ENCODE measurements at places on chromosomes 5 and 9.
A peak's percentile ranks its signal among the peaks of the same experiment; 100 is the strongest.

- no peak for DNase-seq
Measured at GRCh38 chr5:285991-286557, 14.6 kb downstream of the PDCD6 start.

- no peak for DNase-seq
Measured at GRCh38 chr9:79955300-79955699, 383.5 kb downstream of the TLE4 start.

- DNase-seq = no peak
Measured at GRCh38 chr9:86257391-86257790, 2.1 kb downstream of the C9orf153 start.

DNA sequence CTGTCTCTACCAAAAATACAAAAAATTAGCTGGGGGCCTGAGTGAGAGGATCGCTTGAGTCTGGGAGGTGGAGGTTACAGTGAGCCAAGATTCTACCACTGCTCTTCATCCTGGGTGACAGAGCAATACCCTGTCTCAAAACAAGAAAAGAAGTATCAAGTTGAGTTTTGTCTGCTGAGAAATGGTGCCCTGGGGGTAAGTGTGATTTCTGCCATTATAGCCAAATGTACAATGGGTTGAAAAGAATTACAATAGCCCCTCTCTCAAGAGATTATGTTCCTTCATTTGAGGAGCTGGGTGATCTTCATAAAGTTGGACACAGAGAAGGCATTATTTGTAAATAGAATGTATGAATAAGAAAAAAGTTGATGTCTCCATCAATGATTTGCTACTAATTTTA, 189.4 kb downstream of the GOLPH3 start:
- DNase-seq = peak; percentile 80

GRCh38 chr5:2110137-2110933, 227.6 kb upstream of the IRX4 start:
- DNase-seq = no peak

GRCh38 chr9:82332774-82333152, 344.2 kb downstream of the SPATA31D1 start:
- no peak for DNase-seq

DNA sequence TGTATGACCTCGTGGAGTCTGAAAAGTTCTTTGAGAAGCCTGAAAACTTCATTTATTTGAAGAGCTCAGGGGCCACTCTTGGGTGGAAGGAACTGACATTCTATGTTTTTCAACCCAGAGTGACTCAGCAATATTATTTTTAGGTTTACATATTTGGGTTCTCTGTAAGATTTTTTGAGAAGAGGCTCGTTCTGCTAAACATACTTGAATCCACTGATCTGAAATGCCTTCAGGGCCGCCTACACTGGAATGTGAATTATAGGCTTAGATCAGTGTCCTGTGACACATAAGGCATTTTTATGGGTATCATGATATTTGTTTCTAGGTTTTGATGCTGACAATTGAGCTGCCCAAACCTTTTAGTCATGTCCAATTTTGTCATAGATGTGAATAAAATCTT, 86.2 kb downstream of the PSAT1 start:
- DNase-seq = peak; percentile 18

DNA sequence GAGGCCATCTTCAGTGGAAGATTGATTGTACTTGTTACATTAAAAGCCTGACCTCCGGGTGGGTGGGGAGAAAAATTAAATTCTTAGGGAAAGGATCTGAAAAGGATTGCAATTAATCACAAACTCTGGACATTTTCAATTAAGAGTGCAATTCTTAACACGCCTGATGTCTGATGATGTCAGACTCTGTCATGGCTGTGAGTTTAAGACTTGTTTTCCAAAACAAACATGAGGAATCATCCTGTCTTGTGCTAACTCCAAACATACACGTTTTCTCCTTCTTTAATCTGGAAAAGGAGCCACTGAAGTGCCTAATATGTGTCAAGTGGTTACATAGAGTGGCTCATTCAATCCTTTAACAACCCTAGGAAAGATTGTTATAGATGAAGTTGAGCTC, 60.4 kb upstream of the SMIM23 start:
- DNase-seq = no peak

DNA sequence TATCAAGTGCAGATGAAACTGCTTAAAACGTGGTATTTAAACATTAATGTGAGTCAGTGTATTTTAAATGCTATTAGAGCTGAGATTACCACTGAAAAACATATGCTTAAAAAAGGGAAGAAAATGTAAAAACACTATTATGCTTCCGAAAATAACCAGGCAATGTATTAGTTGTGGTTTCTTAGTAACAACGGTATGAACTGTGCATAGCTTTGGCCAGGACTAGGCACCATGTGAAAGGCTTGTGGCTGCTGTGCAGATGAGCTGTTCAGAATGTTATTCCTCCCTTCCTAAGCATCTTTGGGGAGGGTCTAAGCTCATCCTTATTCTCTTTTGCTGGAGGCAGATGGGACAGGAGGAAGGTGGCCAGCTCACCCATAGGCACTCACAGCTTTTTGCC, 84.9 kb downstream of the NTRK2 start:
- DNase-seq = no peak

- no peak for DNase-seq
Measured at GRCh38 chr5:169494941-169495548, 88.5 kb upstream of the SPDL1 start.

DNA sequence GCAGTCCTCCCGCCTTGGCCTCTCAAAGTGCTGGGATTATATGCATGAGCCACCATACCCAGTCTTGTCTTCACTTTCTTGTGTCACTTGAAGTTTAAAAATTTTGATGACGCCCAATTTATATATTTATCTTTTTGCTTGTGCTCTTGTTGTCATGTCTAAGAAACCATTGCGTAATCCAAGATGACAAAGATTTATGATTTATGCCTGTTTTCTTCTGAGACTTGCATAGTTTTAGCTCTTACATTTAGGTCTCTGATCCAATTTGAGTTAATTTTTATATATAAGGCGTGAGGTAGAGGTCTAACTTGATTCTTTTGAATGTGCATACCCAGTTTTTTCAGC, 18.6 kb downstream of the ANKHD1 start:
- DNase-seq = no peak

DNA sequence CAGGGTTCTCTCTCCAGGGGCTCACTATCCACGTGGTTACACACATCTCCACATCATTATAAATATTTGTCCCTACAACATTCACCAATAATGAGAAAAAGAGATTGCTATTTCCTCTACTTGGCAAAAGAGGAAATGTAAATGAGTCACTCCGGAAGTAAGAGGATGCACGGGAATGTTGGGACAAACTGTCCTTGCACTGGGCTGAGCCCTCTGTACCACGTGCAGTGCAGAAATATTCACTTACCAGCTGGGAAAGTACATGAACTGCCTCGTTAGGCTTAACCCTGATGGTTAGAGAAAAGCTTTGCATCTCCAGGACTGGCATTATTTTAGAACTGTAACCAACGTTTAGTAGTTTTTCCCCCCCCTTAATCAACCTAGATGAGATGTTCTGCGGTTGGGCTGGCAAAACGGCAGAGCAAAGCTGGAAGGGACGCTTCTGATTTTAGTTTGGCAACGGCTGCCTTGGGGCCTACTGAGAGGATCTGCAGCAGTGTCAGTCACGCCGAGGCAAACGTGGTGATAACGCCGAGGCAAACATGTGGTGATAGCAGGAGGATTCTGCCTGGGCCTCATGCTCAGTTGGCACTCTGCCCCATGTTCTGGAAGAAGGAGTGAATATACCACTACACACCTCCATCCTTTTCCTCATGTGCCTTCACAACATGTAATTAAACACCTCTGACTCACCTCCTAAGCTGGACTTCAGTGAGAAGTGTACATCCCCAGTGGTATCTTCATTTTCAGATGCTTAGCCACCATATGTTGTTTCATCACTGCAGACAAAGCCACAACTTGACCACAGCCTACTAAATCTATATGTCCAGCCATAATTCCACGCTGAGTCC, 661.4 kb upstream of the KLF4 start:
- DNase-seq = no peak

DNA sequence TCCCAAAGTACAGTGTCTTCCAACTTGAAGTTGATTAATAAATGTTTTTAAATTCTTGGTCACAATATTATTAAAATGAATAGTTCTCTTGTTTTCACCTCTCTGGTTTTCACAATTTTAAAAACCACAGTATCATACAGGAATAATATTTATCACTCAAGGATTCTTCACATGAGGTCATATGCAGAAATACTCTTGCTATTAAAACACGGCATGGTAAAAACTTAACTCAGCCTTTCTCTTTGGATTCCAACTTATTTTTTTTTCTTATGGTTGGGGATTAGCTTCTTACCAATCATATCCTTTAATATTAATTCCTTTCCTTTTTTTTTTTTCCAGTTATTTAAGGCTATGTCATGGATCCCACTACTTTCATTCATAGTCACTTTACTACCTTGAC, 289.4 kb downstream of the ADAMTS6 start:
- DNase-seq = no peak

DNA sequence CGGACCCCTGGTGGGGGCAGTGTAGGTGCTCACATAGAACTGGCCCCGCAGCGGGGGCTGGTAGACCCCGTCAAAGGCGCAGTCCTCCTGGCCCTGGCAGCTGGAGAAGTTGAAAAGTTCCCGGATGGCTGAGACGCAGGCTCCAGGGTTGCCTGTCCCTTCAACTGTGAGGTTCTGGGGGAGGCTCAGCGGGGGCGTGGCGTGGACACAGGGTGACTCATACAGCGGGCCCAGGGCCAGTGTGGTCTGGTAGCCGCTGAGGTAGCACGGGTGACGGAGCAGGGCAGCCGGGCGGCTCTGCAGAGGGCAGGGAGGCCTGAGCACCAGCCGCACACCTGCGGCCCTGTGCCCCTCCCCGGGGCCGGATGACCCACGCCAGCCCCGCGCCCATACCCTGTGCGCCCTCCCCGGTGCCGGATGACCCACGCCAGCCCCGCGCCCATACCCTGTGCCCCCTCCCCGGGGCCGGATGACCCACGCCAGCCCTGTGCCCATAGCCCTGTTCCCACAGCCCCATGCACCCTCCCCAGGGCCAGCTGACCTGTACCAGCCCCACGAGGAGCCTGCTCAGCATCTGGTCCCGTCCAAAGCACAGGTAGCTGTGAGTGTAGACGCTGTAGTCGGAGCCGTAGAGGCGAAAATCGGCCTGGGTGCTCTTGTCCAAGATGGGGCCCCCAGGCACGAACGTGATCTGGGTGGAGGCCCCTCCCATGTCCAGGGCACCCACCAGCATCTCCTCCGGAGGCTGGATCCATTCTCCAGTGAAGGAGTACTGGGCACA, 5.0 kb downstream of the ENTPD8 start:
- no peak for DNase-seq

- peak; percentile 34 for DNase-seq
Measured at GRCh38 chr5:172453986-172454357, 353 bp downstream of the SH3PXD2B start.

- no peak for DNase-seq
Measured at GRCh38 chr9:125412166-125412565, 150.5 kb downstream of the GAPVD1 start.

GRCh38 chr9:22382331-22382730, 64.3 kb upstream of the DMRTA1 start:
- DNase-seq = no peak

DNA sequence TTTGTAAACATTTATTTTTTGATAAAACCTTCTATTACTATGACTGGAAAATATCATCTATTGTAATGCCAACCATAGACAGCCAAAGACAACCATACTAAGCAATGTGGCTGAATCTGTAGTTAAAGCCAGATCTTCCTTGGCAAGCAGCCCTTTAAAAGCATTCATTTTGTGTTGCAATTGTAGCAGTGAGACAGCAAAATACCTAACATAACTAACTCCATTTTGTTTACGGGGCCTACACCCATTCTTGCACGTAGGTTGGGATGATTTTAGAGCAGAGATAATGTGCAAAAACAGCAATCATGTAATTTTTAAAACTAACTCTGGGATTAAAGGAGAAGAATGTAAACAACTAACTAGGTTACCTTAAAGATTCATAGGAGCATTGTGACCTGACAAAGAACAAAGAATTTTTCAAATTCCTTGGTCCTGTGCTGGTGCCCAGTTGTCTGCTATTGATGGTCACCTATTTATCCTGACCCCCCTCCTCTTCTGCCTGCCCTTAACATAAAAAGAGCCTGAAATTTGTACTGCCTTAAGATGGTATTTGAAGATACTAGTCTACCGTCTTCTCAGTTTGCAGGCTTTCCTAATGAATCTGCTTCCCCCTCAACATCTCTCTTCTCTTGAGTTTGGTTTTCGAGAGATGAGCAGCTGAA, 10.6 kb downstream of the IFNA1 start:
- no peak for DNase-seq

- DNase-seq = no peak
Measured at GRCh38 chr5:170287532-170287931, 10.0 kb downstream of the LCP2 start.

DNA sequence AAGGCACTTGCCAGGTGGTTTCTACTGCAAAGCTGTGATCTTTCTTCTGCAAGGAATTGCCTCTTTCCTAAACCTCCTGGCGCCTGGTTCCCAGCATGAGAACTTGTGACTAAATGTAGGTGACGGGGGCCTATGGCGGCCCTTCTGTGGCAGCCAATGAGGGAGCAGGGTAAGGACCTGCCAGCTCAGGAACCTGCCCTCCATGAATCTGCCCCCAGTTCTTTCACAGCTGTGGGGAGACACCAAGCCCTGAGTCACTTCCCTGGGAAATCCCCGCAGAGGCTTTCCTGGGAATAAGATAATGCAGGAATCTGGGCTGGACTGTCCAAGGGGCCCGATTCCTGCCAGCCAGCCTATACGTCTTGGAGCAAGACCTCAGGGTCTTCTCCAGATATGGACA, 56.7 kb upstream of the CTNNA1 start:
- DNase-seq = no peak

DNA sequence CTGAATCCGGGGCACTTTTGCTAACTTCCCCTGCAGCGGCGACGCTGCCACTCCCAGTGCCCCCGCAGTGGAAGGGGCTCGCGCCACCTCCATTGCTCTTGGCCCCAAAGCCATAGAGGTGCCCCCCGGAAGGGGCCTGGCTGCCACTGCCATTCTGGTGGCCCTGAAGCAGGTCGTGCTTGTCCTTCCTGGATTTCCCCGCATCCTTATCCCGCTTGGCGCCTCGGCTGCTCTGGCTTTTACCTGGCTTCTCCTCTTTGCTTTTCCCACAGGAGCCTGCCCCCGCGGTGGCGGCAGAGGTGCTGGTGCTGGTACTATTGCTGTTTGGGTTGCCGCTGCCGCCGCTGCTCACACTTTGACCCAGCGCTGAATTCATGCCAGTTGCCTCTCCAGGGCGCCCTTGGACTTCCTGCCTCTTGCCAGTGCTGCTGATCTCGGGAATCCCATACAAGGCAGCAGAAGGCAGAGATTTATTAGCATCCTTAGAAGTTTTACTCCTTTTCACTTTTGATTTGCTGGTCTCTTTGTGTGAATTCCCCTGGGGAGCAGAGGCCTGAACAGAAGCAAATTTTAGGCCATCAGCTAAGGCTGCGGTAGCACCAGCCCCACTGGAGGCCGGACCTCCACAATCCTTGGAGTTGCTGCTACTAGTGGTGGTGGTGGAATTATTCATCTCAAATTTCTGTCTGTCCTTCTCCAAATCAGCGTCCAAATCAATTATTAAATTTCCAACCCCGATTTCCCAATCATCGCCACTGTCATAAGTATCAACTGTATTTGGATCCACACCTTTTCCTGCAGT, 2.1 kb downstream of the ZNF608 start:
- peak; percentile 67 for DNase-seq
